ENCODE measurements at places on chromosomes 16 and 17.

GRCh38 chr17:66812571-66812970 lies 22.3 kb upstream of the CACNG5 start:
- DNase-seq: no peak

GRCh38 chr17:15354256-15354655 lies 12.9 kb upstream of the TEKT3 start:
- no peak for DNase-seq

- DNase-seq: peak; percentile 13
These were observed 274.6 kb downstream of the HS3ST3B1 start for GRCh38 chr17:14575471-14575953.

- no peak for DNase-seq
These were observed 2051.3 kb downstream of the TP53TG3F start for GRCh38 chr16:35510701-35511100.

DNA sequence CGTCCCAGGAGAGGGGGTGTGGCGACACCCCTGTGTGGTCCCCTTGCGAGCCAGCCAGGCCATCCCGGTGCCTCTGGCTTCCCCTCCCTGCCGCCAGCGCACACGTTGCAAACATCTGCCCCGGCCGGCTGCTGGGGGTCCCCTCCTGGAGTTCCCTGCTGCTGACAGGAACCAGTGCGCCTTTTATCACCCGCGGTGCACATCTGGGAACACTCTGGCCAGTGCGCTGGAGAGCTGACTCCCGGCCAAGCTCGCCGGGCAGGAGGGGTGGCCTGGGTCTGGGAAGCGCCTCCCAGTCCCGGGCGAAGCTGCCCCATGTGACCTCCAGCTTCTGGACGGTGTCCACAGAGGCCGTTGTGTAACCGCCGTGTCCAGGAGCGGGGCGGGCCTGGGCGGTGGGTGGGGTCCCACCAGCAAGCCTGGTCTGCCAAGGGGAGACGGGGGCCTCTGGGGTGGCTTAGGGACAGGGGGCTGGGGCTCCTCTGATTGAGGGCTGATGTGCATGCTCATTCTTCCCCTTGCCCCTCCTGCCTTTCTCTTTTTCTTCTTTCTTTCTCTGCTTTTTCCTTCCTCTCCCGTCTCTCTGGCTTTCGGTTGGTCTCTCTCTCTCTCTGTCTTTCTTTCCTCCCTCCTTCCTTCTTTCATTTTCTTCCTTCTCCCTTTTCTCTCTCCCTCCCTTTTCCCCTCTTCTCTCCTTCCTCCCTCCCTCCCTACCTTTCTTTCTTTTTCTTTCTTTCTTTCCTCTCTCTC lies 25.2 kb upstream of the CIBAR2 start:
- DNase-seq: peak; percentile 90

DNA sequence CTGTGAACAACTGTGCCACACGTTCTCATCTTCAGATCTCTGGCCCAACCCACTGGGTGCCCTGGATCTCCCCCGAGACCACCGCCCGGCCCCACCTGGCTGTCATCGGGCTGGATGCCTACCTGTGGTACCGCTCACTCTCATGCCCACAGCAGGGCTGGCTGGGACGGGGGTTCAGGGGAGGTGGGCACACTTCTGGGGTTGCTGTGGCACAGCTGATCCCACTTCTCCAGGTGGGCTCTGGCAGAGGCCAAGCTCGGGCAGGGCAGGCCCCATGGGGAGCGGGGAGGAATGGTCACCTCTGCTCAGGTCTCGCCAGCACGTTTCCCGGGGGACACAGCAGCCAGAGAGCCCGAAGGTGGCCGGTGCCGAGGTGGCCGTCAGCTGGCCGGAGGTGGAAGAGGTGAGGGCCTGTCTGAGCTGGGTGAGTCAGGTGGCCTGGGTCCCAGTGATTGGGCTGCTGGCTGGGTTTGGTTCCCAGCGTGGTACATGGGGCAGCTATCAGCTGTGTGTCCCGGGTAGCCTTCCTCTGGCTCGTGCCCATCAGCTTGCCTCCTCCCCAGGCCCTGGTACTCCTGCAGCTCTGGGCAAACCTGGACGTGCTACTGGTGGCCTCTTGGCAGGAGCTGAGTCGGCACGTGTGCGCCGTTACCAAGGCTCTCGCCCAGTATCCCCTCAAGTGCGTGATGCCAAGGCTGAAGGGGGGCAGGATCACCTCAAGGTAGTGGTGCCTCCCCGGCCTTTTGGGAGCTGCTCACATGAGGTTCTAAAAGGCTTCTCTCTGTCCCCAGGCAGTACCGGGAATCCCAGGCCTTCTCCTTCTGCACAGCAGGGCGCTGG lies 2.3 kb upstream of the MRPS34 start:
- no peak for DNase-seq

DNA sequence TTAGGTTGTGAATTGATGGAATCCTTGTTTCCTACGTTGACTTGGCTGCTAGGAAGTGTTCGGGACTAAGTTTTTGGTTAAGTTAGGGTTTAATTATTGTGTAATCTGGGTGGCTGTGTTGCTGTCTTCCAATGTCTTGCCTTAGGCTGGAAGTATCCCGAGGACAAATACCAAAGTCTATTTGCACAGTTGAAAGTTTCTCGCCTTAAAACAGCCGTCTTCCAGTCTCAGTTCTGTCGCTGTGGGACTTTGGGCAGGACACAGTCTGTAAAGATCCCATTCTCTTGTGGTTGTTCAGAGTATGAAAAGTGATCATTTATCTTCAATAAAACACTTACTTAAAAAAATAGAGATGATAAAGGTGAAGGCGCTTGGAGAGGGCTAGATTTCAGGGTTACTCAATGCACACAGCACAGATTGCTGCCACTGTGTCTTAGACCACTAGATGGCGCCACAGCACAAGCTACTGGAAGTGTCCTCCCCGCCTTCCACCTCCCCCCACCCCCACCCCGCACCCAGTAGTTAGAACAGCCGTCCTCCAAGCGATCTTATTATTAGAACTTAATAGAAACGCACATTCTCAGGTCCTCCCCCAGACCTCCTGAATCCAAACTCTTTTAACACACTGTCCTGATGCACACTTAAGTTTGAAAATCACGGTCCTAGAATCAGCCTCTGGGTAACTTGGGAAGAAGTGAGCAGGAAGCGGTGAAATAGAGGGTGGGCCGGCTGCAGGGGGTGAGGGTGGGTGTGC lies 45.8 kb downstream of the AKAP1 start:
- DNase-seq: peak; percentile 68

- no peak for DNase-seq
These were observed 74.1 kb upstream of the NKD1 start for GRCh38 chr16:50474138-50474537.

- no peak for DNase-seq
These were observed 31.4 kb downstream of the ASGR1 start for GRCh38 chr17:7147772-7148171.

GRCh38 chr16:69286941-69287713 lies 24.0 kb upstream of the VPS4A start:
- peak; percentile 63 for DNase-seq

GRCh38 chr16:26301516-26301915 lies 609.8 kb downstream of the HS3ST4 start:
- DNase-seq: no peak

- DNase-seq: no peak
These were observed 1.7 kb downstream of the PRKAR1A start for GRCh38 chr17:68513932-68514331.

- peak; percentile 47 for DNase-seq
These were observed 106.3 kb downstream of the SEC14L1 start for GRCh38 chr17:77247048-77247541.

DNA sequence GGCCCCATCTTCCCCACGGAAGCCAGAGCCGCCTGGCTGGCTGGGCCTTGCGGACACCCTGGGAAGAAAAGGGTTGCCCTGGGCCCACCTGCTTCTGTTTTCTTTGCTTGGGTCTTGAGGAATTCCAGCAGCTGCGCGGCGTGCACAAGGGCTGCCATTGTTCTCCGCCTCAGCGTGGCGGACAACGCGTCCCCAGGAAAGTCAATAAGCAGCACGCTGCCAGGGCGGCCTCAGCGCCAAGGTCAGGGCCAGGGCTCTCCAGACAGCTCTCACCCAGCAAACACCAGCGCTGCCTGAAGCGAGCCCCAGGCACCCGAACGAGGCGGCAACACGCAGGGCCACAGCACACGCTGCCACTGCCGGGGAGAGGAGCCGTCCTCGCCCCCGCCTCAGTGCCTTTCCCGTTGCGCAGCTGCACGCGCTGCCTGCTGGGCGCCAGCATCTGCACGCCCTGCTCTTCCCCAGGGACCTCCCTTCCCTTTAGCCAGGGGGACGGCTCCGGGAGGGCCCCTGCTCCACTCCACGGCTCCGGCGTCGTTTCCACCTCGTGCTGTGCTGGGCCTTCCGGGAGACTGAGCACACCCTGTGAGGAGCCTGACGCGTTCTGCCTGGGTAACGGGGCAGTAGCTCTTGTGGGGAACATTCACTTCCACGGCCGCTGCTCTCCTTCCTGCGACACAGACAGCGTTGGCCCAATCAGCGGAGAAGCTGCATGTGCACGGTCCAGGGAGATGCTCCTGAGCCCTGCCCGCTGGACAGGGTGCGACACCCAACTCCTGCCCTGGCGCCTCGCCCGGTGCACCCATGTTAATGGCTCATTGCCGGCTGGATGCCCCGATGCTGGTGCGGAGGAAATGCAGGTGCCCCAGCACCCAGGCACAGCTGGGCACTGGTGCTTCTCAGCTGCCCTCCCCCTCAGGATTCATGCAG lies 57.8 kb downstream of the LMF1 start:
- no peak for DNase-seq

DNA sequence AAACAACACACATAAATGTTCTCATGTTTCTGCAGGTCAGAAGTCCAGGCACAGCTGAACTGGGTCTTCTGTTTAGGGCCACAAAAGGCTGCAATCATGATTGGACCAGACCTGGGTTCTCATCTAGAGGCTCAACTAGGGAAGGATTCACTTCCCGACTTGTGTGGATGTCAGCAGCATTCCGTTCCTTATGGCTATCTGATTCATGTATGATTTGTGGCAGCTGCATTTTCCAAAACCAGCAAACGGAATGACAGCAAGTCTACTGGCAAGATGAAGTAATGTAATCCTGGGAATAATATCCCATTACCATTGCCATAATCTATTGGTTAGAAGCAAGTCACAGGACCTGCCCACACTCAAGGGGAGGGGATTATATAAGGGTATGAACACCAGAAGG lies 22.1 kb downstream of the CEP112 start:
- DNase-seq: no peak

DNA sequence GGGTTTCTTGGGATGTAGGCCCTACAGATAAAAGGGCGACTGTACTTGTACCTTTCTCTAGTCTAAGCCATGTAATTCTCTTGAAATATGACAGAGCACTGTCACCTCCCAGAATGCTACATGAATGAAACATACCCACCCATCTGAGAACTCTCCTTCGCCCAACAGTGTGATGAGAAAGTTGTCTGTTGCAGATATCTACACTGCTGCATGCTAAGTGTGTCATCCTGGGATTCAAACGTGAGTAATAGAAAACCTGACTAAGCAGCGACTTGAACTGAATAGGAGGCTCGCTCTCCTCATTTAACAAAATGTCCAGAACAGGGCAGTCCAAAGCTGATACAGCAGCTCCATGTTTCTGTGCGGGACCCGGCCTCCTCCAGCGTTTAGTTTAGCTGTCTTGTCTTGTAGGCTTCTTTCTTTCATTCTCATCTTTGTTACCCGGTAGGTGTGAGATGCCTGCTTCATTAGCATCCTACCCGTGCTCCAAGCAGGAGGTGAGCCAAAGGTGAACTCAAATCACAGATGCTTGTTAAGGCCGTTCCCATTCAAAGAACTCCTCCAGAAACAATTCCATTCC lies 211.9 kb downstream of the PRKCA start:
- no peak for DNase-seq

DNA sequence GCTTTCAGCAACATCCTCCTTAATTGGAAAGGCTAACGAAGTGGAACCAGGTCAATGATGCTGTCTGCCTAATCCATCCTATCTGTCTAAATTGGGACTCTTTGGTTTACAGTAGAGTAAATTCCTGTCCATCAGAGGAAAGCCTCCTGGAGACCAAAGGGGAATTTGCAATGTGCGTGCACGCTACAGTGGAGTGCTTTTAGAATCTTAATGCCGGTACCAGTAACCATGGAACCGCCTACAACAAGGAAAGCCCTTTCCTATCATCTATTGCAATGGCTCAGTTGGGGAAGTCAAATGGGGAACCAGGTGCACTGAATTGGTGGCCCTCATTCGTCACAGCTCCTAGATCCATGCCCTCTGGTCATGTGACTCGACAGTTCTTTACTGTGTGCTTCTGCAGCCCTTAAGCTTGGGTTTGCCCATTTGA lies 110.1 kb downstream of the XYLT1 start:
- DNase-seq: no peak

- no peak for DNase-seq
These were observed 49.8 kb downstream of the CDH1 start for GRCh38 chr16:68786685-68787418.

GRCh38 chr17:58527306-58527705 lies 12.9 kb upstream of the MTMR4 start:
- DNase-seq: no peak

DNA sequence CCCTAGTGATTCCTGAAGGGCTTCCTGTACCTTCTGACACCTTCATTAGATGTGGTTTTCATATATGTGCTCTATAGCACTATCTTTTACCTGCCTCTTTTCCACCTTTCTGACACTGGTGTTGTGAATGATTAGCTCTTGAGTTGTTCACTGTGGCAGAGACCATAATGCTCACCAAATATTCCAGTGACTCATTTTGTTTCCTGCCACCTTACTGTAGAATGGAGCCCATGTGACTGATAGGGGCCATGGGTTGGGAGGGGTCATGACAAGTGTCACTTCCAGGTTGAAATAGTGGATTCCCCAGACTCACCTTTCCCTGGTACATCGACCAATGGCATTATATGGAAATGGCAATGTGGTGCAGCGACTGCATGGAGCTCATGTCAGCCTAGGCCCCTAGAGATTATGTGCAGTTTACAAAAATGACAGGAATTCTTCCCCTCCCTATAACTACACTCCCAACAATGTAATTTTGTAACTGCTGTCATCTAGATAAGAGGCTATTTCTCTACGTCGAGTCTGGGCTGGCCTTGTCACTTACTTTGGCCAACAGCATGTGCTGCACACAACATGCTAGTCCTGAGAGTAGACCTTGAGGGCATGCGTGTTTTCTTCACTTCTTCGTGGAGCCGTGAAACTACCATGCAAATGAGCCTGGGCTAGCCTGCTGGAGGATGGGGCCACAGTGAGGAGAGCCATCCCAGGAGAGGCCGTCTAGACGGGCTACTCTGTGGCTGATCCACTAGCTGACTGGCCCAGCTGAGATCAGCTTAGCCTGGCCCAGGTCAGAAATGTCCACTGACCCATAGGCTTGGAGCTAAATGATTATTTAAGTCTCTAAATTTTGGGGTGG lies 409.5 kb downstream of the CA10 start:
- DNase-seq: no peak

GRCh38 chr16:55274391-55274790 lies 49.6 kb upstream of the IRX6 start:
- no peak for DNase-seq

GRCh38 chr16:88773812-88774291 lies 11.2 kb downstream of the PIEZO1 start:
- DNase-seq: peak; percentile 43

All from fibroblast of the conjunctiva (primary cell).